Glutamatergic neuron (in vitro differentiated cells): ENCODE measurements at places on chromosomes 16 and 17. TPM values are rescaled to one million over a fixed set of nuclear protein-coding genes. Genes with fewer than 3 reads are reported as not detected.
A peak's percentile ranks its signal among the peaks of the same experiment; 100 is the strongest.

Gene SYNGR3
- 45.7 TPM for total RNA-seq

Gene SDK2
- 12.3 TPM for total RNA-seq

- peak; percentile 86 for DNase-seq
Observed at GRCh38 chr17:29572691-29573557, 4.4 kb downstream of the TP53I13 start.

DNA sequence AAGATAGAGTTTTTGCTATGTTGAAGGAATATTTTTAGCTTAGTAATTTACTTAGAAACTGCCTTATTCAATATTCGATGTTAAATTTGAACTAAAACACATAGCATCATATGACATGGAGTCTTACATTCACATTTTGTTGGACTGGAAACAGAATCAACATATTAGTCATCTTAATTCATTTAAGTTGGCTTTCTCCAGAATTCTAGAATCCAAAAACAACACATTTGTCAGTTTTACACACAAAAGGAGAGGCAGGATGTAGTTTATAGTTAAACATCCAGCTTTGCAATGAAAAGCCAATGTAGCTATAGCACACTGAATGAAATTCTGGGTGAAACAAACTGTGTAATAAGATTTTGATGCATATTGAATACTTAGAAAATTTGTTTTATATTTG, 43.3 kb downstream of the WWOX start:
- no peak for DNase-seq

GRCh38 chr17:79295307-79295706, 220.7 kb downstream of the ENGASE start:
- no peak for DNase-seq

DNA sequence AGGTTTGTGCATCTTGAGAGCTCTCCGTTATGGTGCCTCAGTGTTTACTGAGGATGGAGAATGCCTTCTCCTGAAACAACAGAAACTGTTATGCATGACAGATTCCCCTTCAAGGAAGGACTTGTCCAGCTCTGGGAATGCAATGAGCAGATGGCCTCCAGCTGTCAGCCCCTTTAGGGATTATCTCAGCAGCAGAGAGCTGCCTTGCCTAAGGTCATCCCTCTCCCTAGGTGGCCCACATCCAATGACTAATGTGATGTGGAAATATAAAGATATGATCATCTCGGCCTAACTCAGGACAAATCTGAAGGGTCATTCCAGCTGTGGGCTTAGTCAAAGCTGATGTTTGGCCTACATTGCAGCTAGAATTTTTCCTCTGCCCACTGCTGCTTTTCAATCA, 214.3 kb upstream of the N4BP1 start:
- peak; percentile 79 for DNase-seq

- DNase-seq: no peak
Observed at GRCh38 chr17:17361543-17361866, 58.3 kb downstream of the NT5M start.

DNA sequence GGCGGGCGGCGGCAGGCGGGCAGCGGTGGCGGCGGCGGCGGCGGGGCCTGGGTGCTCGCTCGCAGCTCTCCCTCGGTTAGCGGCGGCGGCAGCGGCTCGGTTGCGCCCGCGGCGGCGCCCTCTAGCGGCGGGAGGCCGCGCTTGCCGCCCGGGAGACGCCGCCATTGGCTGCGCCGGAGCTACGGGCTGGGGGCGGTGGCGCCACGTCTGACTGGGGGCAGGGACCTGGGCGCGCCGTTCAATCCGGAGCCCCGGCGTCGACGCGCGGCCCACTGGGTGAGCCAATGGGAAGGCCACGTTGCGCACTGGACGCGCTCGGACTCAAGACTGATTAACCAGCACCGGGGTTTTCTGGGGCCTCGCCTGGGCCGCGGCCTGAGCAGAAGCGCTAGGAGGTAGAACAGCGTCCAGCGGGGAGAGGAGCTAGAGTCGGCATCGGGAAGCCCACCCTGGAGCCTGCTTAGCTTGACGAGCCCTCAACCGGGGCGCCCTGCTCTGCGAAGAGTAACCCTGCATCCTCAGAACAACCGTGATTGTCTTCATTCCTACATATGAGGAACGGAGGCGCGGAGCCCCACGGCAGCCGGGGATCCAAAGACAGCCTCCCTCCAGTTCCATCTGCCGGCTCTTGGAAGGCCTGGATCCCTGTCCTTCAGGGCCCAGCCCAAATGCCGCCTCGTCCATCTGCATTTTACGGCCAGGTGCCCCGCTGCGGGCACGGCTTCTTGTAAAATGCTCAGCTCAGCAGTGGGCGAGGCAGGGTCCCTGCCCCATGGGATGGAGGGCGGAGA, at the start of gene ZC3H7A:
TSS of gene ZC3H7A (minus strand) at position 93 of the 791 bp plus-strand sequence. CDS start 14,904 bp downstream, outside the sequence.
- peak; percentile 95 for DNase-seq
